ENCODE measurements at places on chromosomes 7 and 10.

DNA sequence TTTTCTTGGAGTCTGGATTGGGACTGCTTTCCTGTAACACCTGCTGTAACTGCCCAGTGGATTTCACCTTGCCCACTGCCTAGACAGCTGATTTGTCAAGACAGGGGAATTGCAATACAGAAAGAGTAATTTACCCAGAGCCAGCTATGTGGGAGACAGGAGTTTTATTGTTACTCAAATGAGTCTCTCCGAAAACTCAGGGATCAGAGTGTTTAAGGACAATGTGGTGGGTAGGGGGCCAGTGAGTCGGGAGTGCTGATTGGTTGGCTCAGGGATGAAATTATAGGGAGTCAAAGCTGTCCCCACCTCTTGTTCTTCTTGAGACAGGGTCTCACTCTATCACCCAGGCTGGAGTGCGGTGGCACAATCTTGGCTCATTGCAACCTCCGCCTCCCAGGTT lies 25.2 kb upstream of the BNIP3 start:
- no peak for DNase-seq

GRCh38 chr7:99953649-99954048 lies 22.2 kb downstream of the AZGP1 start:
- DNase-seq, result no peak

DNA sequence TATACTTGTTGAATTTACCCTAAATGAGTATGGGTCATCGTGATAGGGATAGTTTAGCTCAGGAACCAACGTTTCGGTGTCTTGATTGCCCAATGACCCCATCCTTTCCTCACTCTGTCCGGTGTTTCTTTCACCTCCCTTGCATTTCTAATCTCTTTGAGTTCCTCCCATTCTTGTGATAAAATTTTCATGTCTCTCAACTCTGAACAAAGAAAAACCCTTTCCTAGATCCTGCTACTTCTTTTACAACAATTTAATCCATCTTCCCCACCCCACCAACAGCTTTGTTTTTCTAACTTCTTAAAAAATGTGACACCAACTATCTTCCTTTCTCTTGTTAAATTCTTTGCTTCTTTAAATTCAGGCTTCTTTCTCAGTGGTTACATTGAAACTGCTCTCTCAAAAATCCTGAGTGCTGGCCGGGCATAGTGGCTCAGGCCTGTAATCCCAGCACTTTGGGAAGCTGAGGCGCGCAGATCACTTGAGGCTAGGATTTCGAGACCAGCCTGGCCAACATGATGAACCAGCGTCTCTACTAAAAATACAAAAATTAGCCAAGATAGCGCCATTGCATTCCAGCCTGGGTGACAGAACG lies 130.3 kb upstream of the MINDY3 start:
- no peak for DNase-seq

DNA sequence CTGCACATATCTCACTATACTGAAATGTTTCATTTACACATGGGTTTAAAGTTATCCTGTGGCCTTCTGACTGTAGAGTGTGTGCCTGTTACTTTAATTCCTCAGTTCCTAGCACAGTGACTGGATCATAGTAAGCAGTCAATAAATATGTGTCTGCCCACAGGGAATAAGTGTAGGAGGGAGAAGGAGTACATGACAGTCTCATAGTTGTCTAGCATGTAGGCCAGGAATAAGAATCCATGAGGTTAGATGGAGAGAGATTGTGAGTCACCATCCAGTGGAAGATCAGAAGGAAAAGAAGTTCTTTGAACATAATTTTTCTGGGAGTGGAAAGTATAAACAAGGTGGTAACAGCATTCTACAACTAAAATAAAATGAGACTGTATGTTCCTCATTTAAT lies 36.6 kb upstream of the SEMA3A start:
- DNase-seq, result no peak

- no peak for DNase-seq
These were observed 1013.1 kb downstream of the TYW1 start for GRCh38 chr7:68009716-68010115.

GRCh38 chr10:50224330-50224952 lies 26.9 kb downstream of the ASAH2 start:
- no peak for DNase-seq

All from activated naive CD4-positive, alpha-beta T cell (primary cell).